ENCODE measurements at places on chromosomes 7 and 10.

- no peak for DNase-seq
Observed at GRCh38 chr7:90536449-90536848, 59.7 kb upstream of the CDK14 start.

DNA sequence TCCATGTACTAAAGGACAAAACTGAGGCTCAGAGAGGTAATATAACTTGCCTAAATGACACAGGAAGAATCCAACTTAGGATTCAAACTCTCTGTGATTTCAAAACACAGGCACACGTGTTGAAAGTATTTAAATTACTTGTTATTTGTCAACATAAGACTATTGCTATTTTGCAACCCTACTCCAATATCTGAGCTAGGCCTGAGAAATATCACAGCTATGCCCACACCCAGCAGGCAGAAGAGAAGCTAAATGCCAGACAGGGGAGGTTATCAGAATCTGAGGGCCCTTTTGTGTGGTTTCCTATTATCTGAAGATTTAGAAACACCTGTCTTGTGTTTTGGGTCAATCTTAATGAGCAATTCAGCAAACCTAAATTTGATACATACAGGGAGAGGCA, 204.3 kb downstream of the ANK3 start:
- DNase-seq = no peak

DNA sequence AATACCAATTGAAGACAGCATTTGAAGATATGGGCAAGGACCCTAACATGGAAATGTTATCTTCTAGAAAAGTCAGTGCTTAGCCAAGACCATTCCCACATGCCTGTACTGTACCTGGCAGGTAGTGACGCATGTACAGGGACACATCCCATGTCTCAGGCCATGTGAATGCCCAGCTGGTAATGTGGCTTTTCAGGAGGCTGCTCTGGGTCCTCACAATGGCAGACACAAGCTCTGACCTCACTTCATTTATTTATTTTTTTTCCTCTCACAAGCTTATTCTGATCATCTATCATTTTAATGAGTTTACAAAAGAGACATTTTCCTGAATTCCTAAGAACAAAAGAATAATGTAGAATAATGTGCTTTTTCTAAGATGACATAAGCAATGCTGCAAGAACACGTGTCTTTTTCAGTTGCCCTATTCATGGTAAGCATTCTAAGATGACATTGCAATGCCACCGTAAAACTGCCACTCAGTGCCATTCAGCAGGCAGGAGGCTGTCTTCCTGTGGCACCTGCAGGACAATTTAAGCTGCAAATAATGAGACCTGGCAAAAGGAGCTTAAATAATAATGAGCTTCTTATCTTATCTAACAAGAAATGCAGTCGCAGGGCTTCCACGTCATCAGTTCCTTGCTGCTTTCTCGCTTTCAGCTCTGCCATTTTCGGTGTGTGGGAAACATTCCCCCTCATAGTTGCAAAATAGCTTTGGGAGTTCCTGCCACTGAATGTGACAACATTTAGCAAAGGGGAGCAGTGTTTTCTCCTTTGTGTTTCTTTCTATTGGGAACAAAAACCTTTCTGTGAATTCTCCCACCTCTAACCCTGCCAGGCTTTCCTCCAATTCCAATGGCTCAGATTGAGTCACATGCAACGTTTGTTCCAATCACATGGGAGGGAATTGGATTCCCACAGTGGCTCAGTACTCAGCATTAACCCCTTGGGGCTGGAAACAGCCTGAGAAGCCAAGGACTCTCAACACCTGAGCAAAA, 113.0 kb downstream of the SEC23IP start:
- DNase-seq = no peak

DNA sequence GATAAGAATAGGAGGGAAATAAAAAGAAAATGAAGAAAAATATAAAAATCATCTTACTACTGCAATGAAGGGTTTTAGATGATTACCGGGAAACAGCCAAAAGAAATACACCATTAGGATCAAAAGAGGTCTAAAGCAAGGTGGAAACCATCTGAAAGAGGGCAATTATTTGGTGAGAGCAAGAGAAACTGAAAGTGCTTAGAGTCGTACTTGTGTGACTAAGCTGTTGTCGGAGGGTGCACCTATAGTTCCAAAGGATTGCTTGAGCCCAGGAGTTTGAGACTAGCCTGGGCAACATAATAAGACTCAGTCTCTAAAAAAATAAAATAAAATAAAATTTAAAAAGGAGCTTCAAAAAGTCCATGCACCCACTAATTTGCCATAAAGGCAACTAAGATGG, 169.5 kb downstream of the DKK1 start:
- no peak for DNase-seq

DNA sequence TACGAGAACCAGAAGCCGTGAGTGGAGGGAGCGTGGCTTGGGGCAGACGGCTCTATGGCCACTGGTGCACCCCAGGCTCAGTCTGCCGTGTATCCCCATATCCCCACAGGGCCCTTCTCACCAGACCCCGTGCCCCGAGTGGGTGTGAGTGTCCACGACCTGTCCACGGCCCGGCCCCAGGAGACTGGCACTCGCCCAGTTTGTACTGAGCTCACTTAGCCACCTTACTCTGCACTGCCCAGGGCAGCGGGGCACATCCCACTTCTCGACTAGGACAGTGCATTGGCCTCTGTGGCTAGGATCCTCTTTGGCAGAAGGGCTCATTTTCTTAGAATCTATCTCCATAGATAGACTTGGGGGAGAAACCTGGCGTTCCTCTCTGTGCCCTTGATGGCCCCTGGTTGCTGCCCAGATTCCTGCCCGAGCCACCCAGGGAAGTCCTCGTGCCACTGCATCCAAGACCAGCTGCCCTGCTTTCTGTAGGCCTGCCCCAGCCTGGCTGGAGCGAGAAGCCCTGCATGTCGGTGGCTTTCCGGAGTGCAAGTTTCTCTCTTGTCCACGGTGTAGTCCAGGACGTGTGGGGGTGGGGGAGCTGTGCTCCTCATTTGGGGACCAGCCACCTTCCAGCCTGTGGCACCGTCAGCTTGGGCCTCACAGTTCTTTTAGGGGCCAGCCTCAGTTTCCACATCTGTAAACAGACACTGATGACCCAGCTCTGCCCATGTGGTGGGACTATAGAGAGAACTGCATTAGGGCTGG, 11.9 kb downstream of the TMEM120A start:
- DNase-seq = no peak

- DNase-seq = no peak
Observed at GRCh38 chr7:90720984-90721760, 125.1 kb downstream of the CDK14 start.

DNA sequence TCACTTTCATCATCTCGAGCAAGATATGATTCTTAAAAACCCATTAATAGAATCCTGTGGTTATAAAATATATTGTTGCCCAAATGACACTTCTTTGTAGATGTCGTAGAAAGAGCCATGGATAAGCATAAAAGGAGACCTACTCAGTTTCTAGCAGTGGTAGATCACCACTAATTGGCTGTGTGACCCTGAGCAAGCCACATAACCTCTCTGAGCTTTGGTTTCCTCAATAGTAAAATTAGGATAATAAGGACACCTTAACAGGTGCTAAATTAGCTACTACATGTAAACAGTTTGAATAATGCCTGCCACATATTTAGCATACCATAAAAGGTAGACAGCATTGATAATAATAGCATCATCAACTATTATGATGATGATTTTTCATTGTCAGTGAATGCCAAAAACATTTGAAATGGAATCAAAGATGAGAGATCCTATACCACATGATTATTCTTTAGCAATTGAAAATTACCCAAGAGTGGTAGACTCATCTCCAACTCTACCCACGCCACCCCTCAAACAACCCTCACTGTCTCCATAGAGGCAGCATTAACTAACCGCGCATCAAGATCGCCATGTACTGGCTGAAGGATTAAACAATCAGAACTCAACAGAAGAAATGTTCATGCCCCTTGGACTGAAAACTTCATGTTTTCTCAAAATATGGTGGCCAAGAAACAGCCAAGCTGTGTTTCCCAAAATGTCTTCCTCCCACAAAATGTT, 45.8 kb downstream of the CHST15 start:
- no peak for DNase-seq

- DNase-seq = no peak
Observed at GRCh38 chr7:3710531-3710930, 409.5 kb downstream of the SDK1 start.

- no peak for DNase-seq
Observed at GRCh38 chr10:100761191-100761590, 15.8 kb downstream of the PAX2 start.

GRCh38 chr10:13851906-13852305, 265.1 kb downstream of the PRPF18 start:
- no peak for DNase-seq

- DNase-seq = no peak
Observed at GRCh38 chr10:83023662-83024061, 1115.6 kb upstream of the GHITM start.

DNA sequence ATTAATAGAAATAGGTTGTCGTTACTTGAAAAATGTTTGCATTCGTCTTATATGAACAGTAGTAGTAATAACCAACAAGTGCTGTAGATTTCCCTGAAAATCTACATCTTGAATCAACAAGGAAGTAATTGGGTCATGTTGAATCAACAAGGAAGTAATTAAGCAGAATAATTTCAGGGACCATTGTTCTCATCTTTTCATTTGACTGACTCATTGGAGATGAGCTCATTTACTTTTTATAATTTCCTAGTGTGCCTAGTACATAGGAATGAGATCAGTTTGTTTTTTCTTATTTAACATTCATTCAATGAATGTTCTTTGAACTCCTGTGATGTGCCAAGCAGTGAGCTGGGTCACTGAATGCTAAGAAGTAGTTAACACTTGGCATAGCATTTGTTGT, 8.2 kb downstream of the CLDN12 start:
- DNase-seq = no peak

DNA sequence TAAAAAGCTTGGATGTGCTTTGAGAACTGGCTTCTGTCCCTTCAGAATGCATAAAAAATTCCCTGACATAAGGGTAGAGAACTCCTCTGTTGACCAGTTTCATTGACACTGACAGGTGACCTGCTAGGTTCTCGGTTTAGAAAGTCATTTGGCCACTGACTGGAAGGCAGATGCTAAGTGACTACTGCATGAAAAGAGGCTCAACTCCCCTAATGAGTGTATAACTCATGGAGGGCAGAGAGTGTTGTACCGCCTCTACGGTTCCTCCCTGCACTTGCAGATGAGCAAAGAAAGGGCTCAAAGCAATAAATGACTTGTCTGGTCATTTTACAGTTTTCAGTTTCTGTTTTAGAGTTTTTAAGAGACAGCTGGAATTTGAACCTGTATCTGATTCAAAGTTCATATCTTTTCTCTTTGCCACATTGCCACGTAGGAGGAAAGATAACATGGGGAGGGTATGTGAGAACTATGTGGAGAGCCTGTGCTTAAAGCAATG, 2.9 kb upstream of the FGL2 start:
- no peak for DNase-seq

DNA sequence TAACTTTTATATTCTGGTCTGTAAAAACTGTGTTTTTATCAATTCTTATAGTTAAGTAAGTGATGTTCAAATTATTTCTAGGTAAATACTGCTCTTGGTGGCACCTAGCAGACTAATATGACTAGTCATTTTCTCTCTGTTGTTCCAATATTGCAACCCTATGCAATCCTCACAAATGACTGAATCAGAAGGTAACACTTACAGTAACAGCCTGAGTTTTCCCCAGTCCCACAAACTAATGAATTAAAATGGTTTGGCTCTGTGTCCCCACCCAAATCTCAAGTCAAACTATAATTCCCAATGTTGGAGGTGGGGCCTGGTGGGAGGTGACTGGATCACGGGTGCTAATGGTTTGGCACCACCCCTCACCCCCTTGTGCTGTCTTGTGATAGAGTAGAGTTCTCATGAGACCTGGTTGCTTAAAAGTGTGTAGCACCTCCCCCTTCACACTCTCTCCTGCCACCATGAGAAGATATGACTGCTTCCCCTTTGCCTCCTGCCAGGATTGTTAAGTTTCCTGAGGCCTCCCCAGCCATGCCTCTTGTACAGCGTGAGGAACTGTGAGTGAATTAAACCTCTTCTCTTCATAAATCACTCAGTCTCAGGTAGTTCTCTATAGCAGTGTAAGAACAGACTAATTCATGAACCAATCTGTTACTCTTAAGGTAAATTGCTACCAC, 43.5 kb downstream of the MTPN start:
- DNase-seq = no peak

DNA sequence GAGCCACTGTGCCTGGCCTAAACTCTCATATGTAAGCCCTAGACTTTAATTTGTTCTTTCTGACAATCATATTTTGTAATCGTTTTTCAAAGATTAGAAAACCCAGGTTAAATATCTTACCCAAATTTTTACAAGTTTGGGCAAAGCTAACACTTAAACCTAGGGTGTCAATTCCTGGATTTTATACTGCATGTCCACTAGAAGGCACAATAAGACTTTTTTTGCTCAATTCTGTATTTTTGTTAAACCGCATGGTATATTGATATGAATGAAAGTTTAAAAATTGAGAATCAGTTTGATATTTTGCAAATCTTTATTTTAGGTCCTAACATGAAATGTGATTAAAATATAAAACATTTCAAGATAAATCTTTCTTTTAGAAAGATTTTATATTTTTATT, 29.3 kb downstream of the DYNC2I1 start:
- DNase-seq = no peak

- no peak for DNase-seq
Observed at GRCh38 chr10:494149-494542, 195.3 kb downstream of the DIP2C start.

DNA sequence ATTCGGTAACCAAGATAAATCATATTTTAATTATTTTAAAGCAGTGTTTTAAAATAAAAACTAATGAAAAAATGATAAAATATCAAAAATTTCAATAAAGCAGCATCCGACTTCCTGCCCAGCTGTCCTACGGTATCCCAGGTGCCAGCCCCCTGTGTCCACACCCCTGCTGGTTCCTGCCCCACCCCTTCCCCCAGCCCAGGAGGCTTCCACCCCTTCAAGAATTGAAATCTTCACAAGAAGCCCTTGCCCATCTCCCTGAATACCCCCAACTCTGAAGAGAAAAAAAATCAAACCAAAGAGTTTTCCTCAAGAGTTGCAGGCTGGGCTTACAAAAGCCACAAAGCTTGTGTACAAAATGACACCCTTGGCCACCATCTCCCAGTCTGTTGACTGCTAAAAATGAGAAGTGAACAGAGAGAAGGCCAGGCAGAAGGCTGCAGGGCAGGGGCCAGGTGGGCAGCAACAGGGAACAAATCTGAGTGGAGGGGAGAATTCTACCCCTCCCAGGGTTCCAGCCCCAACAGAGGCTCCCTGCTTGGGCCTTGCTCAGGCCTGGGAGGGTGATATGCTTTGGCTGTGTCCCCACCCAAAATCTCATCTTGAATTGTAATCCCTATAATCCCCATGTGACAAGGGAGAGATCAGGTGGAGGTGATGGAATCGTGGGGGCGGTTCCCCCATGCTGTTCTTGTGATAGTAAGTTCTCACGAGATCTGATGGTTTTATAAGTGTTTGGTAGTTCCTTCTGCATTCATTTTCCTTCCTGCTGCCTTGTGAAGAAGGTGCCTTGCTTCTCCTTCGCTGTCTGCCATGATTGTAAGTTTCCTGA, 14.5 kb downstream of the GPRIN2 start:
- DNase-seq = no peak

DNA sequence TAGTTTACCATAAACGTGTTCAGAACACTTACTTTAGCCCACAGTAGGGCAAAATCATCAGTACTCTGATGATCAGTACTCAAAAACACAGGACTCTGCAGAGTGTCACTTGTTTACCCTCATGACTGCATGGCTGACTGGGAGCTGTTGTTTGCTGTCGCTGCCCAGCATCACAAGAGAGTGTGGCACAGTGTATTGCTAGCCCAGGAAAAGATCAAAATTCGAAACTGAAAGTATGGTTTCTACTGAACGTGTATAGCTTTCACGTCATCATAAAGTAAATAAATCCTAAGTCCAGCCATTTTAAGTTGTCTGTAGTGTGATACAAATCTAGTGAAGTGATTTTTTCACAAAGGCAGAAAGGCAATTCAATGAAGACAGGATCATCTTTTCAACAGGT, 184.6 kb downstream of the RAMP3 start:
- DNase-seq = no peak
